ENCODE measurements at places on chromosomes 3 and 15.

GRCh38 chr3:3633761-3634160, 165.5 kb upstream of the LRRN1 start:
- DNase-seq, result no peak

DNA sequence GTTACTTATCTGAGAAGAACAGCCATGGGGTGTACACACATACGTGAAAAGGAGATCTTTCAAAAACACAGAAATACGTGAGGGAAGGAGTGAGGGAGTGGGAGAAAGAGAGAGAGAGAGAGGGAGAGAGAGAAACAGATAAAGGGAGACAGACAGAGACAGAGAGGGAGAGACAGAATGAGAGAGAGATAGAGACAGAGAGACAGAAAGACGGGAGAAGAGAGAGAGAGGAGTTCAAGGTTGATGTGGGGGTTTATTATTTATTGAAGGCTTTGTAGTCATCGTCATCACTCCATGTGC, 64.0 kb downstream of the CHST2 start:
- DNase-seq, result no peak

DNA sequence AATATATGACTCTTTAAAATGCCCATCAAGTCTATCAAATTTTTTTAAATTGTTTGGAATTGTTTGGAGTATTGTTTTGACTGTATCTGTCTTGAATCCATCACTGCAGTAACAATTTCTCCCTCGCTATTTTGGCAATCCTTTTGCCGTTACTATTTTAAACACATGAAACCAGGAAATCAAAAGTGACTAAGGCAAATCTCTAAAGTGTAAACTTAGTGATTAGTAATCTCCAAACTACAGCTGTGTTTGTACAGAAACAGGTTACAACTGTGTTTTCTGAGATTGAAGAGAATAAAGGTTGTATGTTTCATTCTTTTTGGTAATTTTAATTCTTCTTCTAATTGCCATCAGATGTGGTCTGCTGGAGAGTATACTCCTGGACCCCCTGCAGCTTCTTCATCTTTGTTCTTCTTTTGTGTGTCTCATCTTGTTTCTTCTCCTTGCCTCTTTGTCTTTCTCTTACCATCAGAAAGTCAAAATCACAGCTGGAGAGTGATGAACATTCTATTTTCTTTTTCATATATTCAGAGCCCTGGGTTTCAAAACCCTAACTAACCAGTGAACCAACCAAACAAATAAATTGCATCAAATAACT, 465.4 kb downstream of the RBMS3 start:
- no peak for DNase-seq

DNA sequence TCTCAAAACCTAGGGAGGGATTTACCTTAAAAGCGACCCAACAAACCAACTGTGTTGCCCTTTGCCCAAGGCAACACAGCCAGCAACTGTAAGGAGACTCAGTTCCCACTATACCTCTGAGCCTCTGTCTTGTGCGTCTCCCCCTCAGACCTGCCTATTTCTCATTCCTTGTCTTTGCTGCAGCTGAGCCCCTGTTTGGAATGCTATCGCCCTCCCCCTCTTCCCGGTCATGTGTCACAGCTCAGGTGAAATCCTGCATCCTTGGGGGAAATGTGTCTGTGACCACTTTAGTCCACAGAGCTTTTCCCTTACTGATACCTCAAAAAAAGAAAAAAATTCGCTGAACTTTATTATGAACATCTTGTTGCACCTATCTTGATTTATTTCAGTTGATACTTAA, 52.0 kb upstream of the LRIG1 start:
- no peak for DNase-seq

DNA sequence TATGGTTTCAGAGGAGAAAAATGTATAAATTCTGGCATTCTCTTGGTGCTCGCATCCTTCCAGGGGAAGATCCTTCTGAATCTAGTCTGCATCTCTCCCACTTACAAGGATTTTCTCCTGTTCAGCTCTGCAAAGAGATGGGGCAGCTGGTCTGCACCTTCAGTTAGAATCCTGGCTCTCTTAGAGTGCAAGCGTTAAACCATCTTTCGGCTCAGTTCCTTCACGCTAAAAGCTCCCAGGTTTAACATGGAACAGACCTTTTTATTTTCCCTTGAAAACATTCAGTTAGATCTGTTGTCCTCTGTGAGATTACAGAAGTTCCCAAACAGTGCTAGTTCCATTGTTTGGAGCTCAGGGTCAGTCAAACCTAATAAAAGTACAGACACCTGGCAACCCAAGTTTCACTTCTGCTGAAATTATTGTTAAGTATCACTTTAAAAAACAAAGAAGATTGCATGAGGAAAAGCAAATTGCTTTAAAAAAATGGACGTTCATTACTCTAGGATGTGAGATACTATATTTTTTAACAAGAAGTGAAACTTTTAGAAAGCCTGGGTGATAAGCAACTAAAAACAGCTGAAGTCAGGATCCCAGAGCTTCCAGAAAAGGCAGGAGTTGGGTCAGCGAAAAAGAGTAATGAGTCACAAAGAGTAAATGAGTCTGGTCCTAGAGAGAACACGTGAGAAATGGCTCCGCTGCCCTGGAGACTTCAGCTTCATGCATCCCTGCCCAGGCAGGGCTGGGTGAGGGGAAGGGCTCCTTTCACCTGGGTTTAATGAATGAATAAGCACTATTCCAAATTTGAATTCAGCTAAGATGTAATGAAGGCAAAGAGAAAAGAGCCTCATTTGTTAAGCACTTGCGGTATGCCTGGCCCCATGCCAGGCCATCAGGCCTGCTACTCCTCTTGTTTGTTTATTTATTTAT, 63.3 kb downstream of the ABTB1 start:
- no peak for DNase-seq

DNA sequence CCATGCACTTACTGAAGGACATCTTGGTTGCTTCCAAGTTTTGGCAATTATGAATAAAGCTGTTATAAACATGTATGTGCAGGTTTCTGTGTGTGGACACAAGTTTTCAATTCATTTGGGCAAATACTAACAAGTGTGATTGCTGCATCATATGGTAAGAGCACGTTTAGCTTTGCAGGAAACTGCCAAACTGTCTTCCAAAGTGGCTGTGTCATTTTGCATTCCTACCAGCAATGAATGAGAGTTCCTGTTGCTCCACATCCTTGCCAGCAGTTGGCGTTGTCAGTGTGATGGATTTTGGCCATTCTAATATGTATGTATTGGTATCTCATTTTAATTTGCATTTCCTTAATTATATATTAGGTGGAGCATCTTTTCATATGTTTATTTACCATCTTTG, 280.1 kb downstream of the SV2B start:
- no peak for DNase-seq

DNA sequence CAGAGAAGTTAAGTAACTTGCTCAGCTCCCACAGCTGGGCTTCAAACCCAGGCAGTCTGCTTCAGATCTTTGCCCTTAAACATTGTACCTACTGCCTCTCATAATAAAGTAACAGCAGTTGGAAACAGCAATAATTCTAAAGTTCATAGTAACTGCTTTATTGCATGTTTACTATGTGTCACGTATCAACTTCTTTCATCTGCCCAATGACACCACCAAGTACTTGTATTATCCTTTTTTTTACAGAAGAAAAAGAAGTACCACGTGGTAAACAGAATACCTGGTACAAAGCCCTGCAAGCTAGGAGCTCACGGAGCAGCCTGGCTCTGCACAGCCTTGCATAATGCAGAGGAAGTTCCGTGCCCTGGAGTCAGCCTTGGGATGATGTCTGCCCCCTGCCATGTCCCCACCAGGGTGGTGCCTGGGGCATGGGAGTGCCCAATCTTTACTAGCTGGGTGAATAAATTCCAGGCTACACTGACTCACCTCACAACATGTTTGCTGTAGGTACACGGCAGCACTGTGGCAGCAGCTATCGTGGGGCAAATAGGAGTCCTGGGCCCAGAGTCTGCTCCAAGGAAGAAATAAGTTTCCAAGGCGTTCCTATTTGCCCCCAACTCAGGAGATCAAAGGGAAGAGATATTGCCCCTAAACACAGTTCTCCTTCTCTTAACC, 77.2 kb downstream of the LDHAL6B start:
- DNase-seq, result no peak

DNA sequence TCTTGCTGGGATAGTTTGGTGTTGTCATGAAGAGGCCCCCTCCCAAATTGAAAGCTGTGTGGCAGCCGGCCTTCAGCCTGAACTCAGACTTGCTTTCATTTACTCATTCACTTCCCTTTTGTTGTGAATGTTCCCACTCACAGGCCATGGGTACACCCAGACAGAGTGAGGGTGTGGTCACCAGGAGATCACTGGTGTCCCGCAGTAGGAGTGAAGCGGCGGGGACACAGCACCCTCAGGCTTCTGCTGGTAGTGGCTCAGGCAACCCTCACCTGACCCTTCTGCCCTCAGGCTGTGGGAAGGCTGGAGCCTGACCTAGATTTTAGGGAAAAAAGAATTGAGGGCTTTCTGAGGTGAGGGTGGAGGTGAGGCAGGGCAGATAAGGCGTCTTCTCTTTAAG, 244.4 kb downstream of the SOX2 start:
- DNase-seq, result no peak

DNA sequence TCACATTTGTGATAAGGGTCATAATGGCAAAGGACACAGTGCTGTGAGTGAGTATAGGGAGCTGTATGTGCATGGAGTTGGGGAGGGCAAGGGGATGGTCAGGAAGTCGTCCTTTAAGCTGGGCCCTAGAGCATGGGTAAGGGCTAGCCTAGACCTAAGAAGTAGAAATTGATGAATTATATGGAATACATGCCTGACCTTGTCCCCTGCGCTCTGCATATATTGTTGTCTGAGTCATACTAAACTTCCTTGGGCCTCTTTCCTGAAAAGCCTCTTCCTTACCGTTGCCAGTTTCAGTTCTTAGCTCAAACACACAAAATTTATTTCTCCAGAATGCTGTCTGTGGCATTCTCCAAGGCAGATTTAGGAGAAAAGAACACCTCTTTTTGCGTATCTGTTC, 4.6 kb downstream of the SNRK start:
- DNase-seq, result no peak

- DNase-seq, result no peak
These were observed 173.3 kb downstream of the ALDH1A2 start for GRCh38 chr15:57892181-57892580.

DNA sequence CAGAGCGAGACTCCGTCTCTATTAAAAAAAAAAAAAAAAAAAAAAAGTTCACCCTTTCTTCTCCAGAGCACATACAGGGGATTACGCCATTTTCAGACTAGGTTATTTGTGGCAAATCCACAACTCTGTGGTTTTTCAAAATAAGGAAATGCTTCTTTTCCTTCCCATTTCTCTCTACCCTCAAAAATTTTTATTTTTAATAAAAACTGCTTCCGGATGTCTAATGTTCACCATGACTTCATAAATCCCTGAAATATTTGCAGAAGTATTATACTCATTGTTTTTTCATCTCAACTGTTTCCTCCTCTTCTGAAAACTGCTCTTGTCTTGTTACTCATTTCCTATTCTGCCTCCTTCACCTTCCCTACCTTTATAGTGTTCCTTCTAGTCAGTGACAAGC, 45.0 kb upstream of the SLC12A8 start:
- no peak for DNase-seq

DNA sequence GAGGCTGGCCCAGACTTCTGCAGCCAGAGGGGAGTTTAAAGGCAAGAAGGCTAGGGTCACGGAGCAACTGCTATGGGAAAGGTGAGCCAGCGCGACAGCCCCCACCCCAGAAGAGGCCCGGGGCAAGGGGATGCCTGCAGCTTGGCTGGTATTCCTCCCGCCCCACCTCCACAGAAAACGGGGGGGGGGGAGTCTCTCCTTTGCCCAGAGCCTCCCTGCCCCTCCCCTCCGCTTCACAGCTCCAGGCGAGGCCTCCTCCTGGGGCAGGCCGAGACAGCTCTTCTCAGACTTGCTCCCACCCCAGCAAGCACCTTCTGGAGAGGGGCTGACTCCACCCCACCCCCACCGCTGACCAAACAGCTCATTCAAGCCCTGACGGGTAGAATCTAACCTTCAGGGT, 13.4 kb downstream of the ANP32A start:
- DNase-seq, result no peak

DNA sequence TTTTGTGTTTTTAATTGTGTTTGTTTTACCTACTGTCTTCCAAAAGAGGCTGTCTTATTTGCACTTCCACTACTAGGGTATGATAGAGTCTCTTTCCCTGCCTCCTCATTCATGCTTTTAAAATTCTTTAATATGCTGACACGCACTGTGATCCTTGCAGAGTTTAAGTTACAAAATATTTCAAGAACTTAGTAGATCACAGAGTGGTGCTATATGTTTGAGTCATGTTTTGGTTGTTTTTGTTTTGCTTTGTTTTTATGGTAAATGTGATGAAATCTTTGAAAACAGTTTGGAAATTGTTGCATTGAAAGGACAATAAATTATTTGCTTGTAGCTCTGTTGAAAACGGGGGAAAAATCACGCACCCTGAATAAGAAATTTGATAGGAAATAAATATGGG, 5.9 kb upstream of the ABHD10 start:
- no peak for DNase-seq

- DNase-seq, result no peak
These were observed 96.8 kb downstream of the CHDH start for GRCh38 chr3:53749448-53749847.

DNA sequence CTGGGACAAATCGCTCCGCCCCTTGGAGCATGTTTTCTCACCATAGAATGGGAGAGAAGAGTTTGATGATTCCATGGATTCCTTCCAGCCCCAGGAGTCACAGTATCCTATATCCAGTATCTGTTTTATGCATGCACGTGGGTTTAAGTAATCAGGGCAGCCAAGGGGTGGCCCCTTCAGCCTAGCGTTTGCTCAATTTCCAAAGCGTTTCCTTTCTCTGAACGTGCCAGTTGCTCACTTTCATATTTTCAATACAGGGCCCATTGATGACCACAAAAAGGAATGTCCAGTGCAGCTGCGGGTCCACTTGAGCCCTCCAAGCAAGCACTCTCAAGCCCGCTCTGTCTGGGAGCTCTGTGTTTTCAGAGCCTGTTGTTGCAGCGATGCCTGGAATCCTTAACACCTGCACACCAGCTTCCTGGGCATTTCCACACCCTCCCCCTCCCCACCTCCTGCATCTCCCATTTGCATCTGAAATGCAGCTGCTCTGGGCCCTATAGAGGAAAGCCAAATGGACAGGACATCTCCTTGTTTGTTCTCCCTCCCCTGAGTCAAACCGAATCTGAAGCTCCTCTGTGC, 164.3 kb upstream of the LPP start:
- DNase-seq, result no peak

GRCh38 chr15:93831641-93832040, 399.7 kb upstream of the MCTP2 start:
- no peak for DNase-seq

- no peak for DNase-seq
These were observed 98.4 kb downstream of the SLC49A4 start for GRCh38 chr3:122893282-122893681.

- no peak for DNase-seq
These were observed 84.3 kb downstream of the CHST2 start for GRCh38 chr3:143203848-143204247.

DNA sequence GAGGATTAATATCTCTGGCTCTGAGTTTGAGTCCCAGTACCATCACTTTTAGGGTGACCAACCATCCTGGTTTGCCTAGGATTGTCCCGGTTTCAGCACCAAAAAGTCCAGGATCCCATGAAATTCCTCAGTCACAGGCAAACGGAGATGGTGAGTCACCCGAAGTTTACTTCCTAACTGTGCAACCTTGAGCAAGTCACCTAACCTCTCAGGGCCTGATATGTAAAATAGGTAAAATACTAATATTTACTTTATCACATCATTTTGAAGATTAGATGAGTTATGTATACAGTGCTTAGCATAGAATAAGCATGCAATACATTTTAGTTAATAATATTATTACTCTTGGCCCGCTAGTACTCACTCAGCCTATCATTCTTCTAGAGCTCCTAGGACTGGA, 91.1 kb upstream of the KCNMB2 start:
- DNase-seq, result no peak

GRCh38 chr15:29518442-29518841, 248.8 kb upstream of the NSMCE3 start:
- no peak for DNase-seq

GRCh38 chr3:158775426-158776410, 26.1 kb upstream of the MFSD1 start:
- DNase-seq, result no peak

Data from putamen (tissue), 1 donor.